ENCODE measurements at places on chromosomes 1 and 21. TPM values are rescaled to one million over a fixed set of nuclear protein-coding genes. Genes with fewer than 3 reads are reported as not detected.

DNA sequence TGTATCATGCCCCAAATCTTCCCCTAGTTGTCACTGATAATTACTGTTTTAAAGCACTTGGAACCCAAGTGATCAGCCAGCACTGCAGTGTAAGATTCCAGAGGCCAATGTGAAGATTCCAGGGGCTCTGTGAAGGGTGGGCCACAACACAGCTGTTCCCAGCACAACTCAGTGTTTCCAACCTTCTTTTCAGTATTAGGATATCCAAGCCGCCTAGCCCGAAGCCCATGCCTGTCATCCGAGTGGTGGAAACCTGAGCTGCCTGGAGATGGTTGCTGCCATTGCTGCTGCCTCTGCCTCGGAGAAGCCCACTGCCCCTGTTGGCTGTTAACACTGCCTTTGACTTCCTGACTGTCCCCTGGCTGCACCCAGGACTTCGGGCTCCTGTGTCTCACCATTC, 30.4 kb upstream of the SNX27 start:
- no peak overlapping the region for H3K4me3 ChIP-seq
- DNase-seq = no peak

- no peaks in the 10 kb centered on the region for H3K27me3 ChIP-seq
- no peak overlapping the region for H3K4me3 ChIP-seq
- no peak for DNase-seq
- no peaks in the 10 kb centered on the region for H3K36me3 ChIP-seq
- no peak overlapping the region for H3K27ac ChIP-seq
Observed at GRCh38 chr1:204251926-204252689, 38.3 kb upstream of the GOLT1A start.

DNA sequence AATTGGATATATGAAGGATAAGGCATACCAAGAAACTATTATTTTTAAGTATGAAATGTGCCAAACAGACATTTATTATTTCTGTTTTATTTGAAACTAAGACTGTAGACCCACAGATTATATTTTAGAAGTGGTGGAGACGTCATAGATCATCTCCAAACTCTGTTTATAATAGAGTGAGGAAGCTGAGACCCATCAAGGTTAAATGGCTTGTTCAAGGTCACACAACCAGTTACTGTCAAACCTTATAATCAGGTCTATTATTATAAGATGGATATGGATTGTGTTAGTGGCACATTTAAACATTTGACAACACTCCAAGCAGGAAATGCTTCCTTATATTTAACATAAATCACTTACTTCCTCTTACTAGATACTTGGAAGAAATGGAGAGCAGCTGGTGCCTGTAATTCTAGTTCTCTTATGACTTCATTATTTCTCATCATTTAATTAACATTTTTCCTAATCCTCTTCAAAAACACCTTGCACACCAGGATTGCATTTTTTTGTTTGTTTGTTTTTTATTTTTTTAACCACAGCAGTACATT, 117.0 kb downstream of the NEK7 start:
- no peaks in the 10 kb centered on the region for H3K27me3 ChIP-seq
- no peak overlapping the region for H3K4me3 ChIP-seq
- no peak overlapping the region for H3K27ac ChIP-seq

DNA sequence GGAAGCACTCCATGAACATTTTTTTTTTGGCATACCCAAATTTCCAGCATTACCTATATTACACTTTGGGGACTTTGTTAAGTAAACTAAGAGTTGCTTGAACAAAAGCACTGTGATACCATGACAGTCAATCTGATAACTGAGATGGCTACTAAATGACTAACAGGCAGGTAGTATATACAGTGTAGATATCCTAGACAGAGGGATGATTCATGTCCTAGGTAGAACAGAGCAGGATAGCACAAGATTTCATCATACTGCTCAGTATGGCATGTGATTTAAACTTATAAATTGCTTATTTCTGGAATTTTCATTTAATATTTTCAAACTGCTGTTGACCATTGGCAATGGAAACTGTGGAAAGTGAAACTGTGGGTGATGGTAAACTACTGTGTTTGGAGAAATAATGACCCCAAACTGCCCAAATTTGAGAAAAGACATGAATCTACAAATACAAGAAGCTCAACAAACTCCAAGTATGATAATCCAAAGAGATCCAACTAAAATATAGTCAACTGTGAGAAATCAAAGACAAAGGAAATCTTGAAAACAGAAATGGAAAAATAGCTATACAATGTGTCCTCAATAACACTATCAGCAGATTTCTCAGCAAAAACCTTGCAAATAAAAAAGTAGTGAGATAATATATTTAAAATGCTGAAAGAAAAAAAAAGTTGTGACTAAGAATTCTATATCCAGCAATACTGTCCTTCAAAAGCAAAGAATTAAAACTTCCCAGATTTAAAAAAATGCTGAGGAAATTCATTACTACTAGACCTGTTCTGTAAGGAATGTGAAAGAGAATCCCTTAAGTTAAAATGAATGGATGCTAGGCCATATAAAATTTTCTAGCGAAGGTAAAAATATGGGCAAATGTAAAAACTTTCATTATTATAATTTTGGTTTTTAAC, 410.4 kb downstream of the DUSP10 start:
- H3K4me3 ChIP-seq = no peak overlapping the region
- no peak for DNase-seq
- H3K36me3 ChIP-seq = no peaks in the 10 kb centered on the region
- H3K4me1 ChIP-seq = no peaks in the 10 kb centered on the region
- no peak overlapping the region for H3K27ac ChIP-seq

GRCh38 chr1:115012006-115012405, 17.6 kb upstream of the TSHB start:
- no peaks in the 10 kb centered on the region for H3K4me1 ChIP-seq
- H3K27ac ChIP-seq = no peak overlapping the region
- no peaks in the 10 kb centered on the region for H3K27me3 ChIP-seq
- DNase-seq = no peak

DNA sequence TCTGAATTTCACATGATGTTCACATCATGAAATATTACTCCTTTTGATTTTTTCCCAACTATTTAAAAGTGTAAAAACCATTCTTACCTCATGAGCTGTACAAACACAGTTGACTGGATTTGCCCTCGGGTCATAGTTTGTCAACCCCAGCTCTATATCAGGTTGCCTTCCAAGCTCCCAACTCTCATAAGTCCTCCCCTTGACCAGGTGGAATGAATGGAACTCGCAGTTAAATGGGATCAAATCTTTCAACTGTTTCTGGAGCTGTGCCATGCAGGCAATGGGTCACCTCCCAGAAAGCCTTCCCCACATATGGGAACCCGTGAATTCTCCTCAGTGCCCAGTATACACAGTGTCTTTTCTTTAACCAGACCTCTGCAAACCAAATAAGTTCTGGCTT, 169.8 kb upstream of the FOXD3 start:
- no peaks in the 10 kb centered on the region for H3K4me1 ChIP-seq
- no peaks in the 10 kb centered on the region for H3K27me3 ChIP-seq
- no peak overlapping the region for H3K27ac ChIP-seq

GRCh38 chr1:51281807-51282206, 45.7 kb downstream of the RNF11 start:
- H3K4me1 ChIP-seq = no peaks in the 10 kb centered on the region
- H3K36me3 ChIP-seq = no peaks in the 10 kb centered on the region
- no peak overlapping the region for H3K4me3 ChIP-seq
- H3K27me3 ChIP-seq = no peaks in the 10 kb centered on the region
- DNase-seq = no peak
- H3K27ac ChIP-seq = no peak overlapping the region

The IL6R gene
- total RNA-seq = 101 TPM

DNA sequence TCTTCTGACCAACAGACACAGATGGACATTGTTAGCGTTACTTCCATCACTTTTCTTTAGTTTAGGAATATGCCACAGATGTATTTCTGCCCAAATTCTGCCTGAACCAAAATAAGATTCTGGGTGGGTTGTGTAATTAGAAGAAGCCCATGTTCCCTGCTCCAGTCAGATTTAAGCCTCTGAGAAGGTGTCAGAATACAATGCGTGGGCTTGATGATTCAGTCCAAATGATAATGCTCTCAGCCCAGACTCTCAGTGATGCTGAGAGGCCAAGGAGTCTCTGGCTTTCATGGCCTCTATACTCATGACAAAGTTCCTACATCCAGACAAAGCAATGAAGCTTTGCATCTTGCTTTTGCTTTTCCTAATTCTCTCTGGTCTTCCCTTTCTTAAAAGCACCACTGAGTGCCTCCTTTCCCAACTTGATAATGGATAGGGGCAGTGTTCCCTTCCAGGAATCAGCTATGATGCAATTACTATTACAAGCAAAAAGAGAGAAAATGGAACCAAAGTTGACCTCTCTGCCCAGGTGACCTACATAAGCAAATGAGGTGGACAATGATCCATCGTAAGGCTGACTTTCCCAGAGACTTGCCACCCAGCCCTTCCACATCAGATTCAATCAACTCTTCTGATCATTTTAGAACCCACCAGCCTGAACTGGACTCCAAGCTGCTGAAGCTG, 8.8 kb downstream of the SEC16B start:
- no peak for DNase-seq
- no peak overlapping the region for H3K27ac ChIP-seq
- no peak overlapping the region for H3K4me3 ChIP-seq
- H3K36me3 ChIP-seq = no peaks in the 10 kb centered on the region

GRCh38 chr1:37486680-37487618, 12.6 kb downstream of the ZC3H12A start:
- peak overlapping the region; percentile 42 for H3K27ac ChIP-seq
- no peak overlapping the region for H3K4me3 ChIP-seq
- peak; percentile 70 for DNase-seq
- H3K36me3 ChIP-seq = peaks cover 42% of the 10 kb centered on the region

The GPA33 gene
- total RNA-seq = 21.2 TPM

GRCh38 chr1:228016653-228017355, 10.0 kb downstream of the WNT3A start:
- DNase-seq = no peak
- H3K27ac ChIP-seq = no peak overlapping the region

GRCh38 chr1:234725177-234726132, 115.5 kb upstream of the IRF2BP2 start:
- H3K27ac ChIP-seq = peak overlapping the region; percentile 96
- H3K27me3 ChIP-seq = no peaks in the 10 kb centered on the region
- H3K4me3 ChIP-seq = peak overlapping the region; percentile 13
- H3K4me1 ChIP-seq = peaks cover 89% of the 10 kb centered on the region

The KCNH1 gene
- not detected for total RNA-seq
